SIG-M5 (cell line): ENCODE measurements at places on chromosomes 3 and 15.

DNA sequence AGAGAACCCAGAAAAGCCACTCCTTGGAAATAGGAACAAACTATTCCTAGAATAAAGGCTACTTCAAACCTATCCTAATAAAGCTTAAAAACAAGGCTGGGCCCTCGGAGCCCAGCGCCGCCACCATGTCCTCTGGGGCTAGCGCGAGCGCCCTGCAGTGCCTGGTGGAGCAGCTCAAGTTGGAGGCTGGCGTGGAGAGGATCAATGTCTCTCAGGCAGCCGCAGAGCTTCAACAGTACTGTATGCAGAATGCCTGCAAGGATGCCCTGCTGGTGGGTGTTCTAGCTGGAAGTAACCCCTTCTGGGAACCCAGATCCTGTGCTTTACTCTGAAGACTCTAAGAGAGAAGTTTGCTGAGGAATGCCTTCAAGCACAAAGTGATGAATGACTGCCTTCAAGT, 63.2 kb downstream of the ADAM10 start:
- DNase-seq: no peak

- no peak for DNase-seq
Measured at GRCh38 chr3:11084098-11084497, 70.2 kb upstream of the HRH1 start.

DNA sequence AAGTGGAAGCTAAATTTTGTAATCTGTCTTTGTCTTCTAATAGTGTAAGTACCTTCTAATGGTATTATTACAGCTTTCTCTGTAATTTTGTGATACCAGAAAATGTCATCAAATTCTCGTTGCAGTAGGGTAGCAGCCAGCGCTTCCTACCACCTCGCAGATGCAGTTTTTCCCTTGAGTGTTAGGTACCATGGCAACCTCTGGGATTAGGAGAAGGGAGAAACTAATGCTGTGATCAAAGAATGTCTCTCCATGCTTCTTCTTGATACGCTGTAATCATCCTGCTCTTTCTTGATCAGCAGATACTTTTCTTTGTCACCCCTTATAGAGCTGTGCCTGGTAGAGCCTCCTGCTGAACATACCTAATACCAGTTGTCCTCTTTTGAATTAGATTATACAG, 27.7 kb downstream of the SRP14 start:
- DNase-seq: no peak

DNA sequence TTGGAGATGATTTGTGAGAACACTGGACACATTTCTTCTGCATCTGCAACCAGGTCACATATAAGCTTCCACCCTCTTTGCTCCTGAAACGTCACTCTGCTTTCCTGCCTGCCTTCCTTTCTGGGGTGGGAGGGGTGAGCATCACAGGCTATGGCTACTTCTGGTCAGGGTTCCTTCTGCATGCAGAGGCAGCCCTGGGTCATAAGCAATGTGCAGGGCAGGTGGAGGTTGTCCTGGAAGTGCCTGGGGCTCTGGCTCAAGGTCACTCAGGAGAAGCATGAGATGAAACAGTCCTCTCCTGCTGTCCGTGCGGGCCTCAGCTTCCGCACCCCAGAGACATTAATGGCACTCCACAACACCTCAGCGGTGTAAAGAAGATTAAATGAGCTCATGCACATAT, 15.1 kb downstream of the SLC6A20 start:
- no peak for DNase-seq

- DNase-seq: no peak
Measured at GRCh38 chr15:97502038-97502437, 458.5 kb upstream of the ARRDC4 start.

DNA sequence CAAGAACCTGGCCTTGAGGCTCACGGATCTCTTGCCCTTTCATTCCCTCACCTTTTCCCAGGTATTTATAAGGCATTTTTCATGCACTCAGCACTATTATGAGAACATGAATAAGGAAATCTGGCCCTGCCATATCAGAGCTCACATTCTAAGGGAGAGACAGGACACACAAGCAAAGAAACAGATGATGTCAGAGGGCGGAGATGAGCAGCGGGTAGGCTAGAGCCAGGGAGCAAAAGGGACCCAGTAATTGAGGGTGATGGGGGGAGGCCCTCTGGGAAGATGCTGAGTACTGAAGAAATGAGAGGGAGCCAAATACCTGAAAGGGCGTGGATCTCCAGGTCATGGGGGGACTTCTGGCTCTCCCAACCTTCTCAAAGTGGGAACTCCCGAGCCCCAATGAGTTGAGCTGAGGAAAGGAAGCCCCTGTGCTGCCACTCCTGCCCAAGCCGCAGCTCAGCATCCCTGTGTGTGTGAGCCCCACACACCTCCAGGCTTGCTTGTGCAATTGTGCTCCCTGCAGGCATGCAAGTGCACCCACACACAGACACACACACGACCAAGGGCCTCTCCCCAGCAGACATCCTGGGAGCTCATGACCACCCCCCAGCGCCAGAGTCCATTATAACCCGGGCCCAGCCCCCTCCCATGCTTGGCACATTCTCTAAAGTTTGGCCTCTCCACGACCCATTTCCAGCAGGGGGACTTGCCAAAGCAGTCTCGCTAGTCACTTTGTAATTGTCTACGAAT, 81.4 kb upstream of the PXYLP1 start:
- no peak for DNase-seq
